NCI-H1694 (cell line): ENCODE measurements at places on chromosomes 7 and 10.
A peak's percentile ranks its signal among the peaks of the same experiment; 100 is the strongest.

DNA sequence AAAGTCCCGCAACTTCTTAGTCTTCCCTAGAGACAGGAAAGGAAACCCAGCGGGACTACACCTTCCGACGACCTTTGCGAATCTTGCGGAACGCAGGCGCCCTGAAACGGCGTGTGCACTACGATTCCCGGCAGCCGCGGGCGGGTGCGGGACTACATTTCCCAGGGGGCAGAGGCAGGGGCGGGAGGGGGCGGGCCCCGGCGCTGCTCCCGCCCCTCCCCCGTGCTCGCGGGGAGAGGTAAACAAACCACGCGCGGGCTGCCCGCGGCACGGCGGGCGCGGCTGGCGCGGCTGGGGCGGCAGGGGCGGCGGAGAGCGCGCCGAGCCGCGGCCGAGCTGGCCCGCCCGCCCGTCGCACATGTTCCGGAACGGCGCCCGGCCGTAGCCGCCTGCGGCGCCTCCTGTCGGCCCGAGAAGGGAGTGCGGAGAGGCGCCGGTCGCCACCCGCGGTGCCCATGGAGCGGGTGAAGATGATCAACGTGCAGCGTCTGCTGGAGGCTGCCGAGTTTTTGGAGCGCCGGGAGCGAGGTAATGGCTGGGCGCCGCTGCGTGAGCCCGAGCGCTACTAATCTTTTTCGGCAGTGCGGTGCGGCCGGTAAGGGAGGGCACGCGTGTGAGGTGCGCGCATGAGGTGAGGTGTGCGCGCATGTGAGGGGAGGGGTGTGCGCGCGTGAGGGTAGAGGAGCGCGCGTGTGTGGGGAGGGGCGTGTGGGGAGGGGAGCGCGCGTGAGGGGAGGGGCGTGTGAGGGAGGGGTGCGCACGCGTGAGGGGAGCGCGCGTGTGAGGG, 18.5 kb downstream of the MXI1 start:
- peak; percentile 62 for DNase-seq

- DNase-seq = no peak
Measured at GRCh38 chr7:1532456-1533254, 2.2 kb downstream of the MAFK start.

DNA sequence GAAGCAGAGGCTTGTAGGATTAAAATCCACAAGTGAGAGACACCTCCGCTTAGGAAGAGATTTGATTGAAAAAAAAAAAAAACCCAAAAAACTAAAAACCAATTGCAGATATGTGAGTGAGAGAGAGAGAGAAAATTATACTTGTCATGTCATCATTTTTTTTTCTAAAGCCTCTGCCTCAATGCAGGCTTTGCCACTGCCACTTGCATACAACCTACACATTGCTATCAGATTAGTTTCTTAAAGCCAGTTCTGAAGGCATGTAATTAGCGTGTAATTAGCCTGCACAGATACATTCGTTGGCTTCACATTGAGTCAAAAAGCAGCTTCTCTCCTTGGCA, 86.1 kb upstream of the MTPN start:
- DNase-seq = no peak

DNA sequence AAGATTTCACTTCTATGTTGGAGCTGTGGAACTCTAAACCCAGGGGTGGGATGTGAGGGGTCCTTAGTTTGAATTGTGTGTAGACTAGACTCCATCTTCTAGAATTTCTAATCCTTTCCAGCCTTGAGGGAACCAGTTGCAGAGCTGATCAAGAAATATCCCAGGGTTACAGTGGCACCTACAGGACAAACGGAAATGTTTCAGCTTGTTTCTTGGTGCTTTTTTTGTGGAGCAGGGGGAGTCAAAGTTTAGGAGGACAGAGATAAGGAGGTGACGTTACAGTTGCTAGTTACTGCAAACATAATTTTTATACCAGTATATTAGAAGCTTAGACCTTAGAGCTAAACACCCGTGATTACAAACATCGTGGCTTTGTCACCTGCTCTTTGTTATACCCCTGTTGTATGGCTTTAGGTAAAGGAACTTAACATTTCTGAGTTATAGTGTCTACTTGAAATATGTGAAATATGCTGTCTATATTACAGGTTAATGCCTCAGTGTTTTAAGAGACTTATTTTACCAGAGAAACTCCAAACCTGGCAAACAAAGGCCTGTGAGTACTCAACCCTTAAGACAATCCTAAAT, 84.5 kb upstream of the DYNC1I1 start:
- peak; percentile 19 for DNase-seq

DNA sequence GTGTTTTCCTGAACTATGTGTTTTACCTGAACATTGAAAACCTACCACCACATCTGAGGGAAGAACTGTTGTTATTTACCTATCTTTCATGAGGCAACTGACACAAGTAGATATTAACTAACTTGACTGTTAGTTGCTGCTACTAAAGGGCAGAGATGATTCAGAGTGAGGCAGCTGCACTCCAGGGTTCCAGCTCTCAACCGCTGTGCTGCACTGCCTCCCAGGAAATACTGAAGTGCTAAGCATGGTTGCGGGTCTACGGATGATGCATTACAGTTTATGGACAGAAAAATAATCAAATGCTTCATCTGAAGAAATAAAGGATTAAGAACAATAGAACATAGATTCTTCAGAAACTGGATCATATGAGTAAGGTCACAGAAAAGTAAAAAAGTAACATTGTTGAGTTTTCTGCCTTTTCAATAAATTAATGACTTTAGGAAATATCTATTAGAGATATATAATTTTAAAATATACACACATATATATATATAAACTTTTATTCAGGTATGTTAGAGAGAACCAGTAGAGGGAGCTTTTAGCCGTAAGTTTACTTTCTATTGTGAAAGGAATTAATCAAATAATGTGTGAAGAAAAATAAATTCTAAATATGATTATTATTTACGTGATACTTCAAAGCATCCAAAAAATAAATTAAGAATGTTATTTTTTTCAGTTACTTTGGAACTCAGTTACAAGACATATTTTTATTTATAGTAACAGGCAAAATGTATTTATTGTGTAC, 620.0 kb downstream of the CNTNAP2 start:
- no peak for DNase-seq

- no peak for DNase-seq
Measured at GRCh38 chr10:122650331-122650730, 49.3 kb downstream of the C10orf120 start.

GRCh38 chr7:65338346-65338745, 35.3 kb upstream of the ZNF92 start:
- no peak for DNase-seq

GRCh38 chr10:77501846-77502261, 135.8 kb downstream of the KCNMA1 start:
- DNase-seq = no peak
